ENCODE measurements at places on chromosomes 16 and 17.

- no peak for DNase-seq
Measured at GRCh38 chr16:88509749-88510069, 56.6 kb downstream of the ZFPM1 start.

DNA sequence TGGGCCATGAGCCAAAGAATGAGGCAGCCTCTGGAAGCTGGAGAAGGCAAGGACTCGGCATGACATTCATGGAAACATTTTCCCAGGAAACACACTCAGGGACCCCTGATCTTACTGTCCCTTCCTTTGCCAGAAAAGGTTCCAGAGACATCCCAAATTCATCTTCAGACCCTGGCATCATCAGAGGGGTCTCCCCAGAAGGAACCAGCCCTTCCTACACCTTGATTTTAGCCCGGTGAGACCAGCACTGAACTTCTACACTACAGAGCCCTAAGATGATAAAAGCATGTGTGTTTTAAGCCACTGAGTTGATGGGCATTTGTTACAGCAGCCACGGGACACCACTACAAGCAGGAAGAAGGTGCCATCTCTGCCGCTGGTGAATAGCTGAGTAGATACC lies 262.3 kb downstream of the C16orf95 start:
- DNase-seq, result no peak

DNA sequence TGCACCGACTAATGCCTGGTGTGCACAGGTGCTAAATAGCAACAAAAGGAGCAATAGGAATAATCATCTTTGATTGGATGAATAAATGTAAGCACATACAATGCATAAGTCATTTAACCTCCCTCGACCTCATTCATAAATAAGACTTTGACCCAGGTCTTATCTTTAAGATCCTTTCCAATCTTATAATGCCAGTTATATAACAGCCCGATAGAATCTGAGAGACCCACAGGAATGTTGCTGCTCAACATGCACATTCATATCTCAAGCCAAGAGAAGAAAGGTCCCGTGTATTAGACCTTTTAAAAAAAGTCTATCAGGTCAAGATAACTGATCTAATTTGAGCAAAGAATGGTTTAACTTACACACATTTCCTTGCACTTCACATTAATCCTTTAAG lies 146.8 kb upstream of the SOX9 start:
- no peak for DNase-seq

GRCh38 chr16:29816694-29817441 lies 916 bp downstream of the PAGR1 start:
- peak; percentile 76 for DNase-seq

GRCh38 chr17:80773243-80773991 lies 218.2 kb upstream of the CHMP6 start:
- DNase-seq, result peak; percentile 67

GRCh38 chr16:49442805-49443204 lies 69.2 kb downstream of the C16orf78 start:
- no peak for DNase-seq

DNA sequence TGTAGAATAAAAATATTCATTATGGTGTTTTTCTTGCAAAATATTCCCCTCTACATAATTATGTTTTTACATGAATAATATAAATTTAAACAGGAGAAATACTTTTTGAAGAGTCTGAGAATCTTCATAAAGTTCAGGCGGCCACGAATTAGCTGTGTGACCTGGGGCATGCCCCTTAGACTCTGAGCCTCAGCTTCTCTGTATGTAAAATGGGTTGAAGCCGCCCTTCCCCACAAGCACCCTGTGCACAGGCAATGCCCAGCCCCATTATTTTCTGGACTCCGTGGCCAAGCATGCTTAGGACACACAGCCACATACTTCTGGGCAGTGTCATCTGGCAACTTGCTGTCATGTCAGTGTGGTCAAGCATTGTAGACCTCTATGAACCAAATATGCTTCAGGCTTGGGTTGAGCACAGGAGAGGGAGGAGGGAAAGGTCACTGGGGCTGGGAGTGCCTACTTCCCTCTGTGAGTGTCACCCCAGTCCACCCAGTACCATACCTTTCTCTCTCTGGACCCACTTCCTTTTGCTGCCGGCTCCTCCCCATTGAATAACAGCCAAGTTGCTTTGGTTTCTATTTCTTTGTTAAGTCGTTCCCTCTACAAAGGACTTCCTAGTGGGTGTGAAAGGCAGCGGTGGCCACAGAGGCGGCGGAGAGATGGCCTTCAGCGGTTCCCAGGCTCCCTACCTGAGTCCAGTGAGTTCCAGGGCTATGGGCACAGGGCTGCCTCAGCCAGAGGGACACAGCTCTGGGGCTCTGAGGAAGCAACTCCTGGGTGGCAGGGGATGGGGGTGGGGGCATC lies at the start of gene LGALS9:
Gene LGALS9, plus strand, starts transcription at position 582 of the 804 bp plus-strand sequence. Its CDS starts 78 bp downstream, at position 660.
- no peak for DNase-seq

DNA sequence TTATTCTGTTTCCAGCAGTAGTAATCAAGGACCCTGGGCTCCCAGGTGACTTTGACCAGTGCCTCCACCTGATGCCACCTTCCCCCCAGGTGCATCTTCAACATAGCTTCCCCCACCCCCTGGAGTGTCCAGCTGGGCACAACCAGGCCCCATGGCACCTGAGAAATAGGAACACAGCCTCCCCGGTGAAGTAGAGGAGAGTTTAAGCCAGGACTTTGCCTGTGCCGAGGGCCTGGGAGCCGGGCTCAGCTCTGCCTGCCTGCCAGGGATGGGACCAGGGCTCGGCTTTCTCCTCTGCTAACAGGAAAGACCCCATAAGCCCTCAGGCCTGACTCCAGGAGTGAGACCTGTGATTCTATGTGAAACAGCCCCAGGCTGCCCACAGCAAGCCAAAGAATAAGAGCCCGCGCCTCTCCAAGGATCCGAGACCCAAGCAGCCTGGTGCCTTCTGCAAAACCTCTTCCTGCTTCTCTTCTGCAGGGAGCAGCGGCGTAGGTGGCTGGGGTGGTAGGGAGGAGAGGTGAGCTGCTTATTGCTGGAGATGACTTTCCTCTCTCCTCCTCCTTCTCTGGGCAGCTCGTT lies 16.4 kb upstream of the RBFOX3 start:
- no peak for DNase-seq

DNA sequence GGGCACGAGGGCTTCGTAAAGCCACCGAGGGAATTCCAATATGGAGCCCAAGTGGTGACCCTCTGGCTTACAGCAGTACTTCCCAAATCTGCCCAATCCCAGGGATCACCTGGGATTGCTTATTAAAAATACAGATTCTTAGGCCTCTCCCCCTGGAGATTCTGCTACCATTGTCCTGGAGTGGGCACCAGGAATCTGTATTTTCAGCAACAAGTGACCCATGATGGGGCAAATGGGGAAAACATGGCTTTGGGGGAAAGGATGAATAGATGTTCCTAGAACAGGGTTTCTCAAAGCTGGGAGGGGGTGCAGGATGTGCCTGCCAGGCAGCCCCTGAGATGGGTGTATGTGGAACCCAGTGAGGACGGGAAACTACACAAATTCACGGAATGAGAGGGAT lies 40.6 kb downstream of the EMP2 start:
- DNase-seq, result no peak

- DNase-seq, result no peak
Measured at GRCh38 chr17:42251115-42251514, 25.1 kb downstream of the STAT5B start.

GRCh38 chr17:38796451-38797157 lies 2.8 kb downstream of the PIP4K2B start:
- no peak for DNase-seq

- DNase-seq, result no peak
Measured at GRCh38 chr17:33838281-33838680, 416.8 kb upstream of the CCL2 start.

GRCh38 chr17:6365200-6365943 lies 69.5 kb downstream of the AIPL1 start:
- no peak for DNase-seq

DNA sequence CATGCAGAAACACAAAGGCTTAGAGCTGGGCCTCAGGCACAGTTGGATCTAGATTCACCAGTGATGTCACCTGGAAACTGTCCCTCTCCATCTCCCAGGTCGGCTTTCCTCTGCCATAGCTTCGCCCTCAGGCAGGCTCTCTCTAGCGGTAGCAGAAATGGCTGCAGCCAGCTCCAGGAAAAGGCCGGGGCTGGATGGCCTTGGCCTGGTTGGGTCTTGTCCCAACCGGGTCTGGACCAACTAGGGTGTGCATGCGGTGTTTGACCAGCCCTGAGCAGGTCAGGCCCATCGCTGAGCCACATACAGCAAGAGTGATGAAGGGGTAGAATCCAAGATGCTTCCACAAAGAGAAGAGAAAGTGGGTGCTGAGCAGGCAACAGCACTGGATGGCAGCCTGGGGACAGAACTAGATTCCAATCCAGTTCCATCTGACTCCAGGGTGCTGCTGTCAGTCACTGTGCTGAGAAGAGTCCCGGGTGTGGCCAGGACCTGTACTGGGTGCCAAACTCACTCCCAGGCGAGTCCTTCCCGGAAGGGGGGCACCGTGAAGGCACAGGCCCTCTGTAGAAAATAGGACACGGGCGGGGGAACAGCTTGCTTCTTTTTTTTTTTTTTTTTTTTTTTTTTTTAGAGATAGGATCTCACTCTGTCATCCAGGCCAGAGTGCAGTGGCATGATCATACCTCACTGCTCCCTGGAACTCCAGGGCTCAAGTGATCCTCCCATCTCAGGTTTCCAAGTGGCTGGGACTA lies 51.8 kb downstream of the SOCS3 start:
- no peak for DNase-seq

DNA sequence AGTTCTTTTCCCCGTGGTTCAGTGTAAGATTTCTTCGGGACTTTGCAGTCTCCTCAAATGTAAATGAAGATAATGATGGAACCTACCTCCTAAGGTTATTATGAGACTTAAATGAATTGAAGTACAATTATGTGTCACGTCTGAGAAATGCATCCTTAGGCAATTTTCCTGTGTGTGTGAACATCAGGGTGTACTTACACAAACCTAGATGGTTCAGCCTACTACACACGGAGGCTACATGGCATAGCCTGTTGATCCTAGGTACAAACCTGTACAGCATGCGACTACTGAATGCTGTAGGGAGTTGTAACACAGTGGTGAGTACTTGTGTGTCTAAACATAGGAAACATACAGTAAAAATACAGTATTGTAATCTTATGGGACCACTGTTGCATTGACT lies 1.1 kb upstream of the FAM20A start:
- no peak for DNase-seq

- no peak for DNase-seq
Measured at GRCh38 chr16:12050361-12050760, 73.8 kb downstream of the SNX29 start.

DNA sequence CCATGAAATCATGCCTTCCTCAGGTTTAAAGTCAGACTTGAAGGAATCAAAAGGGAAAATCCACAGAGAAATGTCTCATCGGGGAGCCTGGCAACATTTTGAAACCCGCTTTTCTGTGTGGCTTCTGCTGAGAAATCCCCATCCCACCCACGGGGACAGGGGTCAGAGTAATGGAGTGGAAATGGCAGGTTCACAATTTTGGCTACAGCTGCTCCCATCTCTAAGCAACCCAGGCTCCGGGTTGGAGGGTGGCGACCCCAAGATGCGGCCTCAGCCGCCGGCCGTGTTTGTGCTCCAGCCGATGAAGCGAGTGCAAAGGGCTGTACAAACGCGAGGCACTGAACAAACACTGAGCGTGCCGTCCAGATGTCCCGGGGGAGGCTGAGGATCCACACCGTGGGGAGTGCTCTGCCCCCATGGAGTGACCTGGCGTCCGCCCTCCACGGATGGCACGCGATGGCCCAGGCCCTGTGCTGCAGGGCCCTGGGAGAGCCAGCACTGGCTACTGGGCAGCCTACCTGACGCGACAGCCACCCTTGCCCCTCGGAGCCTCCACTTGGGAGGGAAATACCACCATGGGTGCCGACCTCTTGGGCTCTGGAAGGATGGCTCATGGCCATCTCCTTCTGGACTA lies 22.2 kb downstream of the SLC43A2 start:
- DNase-seq, result no peak

DNA sequence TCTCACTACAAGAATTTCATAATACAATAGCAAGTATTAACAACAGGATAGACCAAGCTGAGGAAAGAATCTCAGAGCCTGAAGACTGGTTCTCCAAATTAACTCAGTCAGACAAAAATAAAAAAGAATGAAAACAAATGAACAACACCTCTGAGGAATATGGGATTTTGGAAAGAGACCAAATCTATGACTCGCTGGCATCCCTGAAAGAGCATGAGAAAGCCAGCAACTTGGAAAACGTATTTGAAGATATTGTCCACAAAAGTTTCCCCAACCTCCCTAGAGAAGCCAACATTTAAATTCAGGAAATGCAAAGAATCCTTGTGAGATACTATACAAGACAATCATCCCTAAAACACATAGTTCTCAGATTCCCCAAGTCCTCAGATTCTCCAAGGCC lies 20.9 kb downstream of the NLRP1 start:
- DNase-seq, result no peak

GRCh38 chr17:7468804-7469389 lies 10.5 kb downstream of the ZBTB4 start:
- DNase-seq, result no peak

GRCh38 chr16:69404275-69404805 lies 18.5 kb upstream of the TERF2 start:
- DNase-seq, result no peak

GRCh38 chr17:68719431-68719830 lies 118.3 kb upstream of the FAM20A start:
- no peak for DNase-seq

- DNase-seq, result peak; percentile 99
Measured at GRCh38 chr17:57916925-57917858, 38.0 kb downstream of the CUEDC1 start.

DNA sequence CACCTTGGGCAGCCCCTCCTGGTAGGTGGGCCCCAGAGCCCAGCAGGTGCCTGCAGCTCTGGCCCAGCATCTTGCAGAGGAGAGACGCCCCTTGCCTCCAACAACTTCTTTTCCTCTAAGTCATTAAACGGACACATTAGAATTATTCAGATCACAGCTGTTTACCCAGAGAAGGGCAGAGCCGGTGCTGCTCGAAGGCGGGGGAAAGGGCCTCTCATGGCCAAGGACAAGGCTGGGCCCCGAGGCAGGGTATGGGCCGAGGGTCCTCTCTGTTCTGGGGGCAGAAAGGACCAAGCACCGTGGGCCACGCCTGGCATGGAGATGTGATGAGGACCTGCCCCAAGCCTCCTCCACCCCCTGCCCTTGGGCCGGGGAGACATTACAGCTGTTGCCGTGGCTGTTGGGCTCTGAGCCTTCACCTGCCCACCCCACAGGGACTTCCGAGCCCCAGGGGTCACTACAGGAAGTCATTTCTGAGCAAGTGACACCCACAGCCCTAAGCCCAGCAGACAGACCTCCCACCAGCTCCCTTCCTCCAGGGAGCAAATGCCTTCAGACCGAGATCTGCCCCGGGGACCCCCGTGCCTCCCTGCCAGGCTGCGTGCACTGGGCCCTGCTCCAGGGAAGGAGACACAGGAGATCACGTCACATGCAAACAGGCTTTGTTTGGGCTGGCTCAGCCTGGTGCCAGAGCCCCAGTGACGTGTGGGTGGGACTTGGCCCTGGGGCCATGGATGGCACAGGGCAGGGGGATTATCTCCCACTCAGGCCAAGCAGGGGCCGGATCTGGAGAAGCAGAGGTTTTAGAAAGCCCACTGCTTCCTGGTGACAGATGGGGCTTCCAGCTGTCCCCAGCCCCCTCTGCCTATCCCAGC lies 699 bp upstream of the PVALEF start:
- DNase-seq, result peak; percentile 100

Measured in NCI-H524 (cell line).